ENCODE measurements at places on chromosomes 16 and 17. TPM values are rescaled to one million over a fixed set of nuclear protein-coding genes. Genes with fewer than 3 reads are reported as not detected.

ADGRG3 gene
- polyA plus RNA-seq, result 0.31 TPM

TOP3A gene
- 14.6 TPM for polyA plus RNA-seq

KCTD5 gene
- 23.1 TPM for polyA plus RNA-seq

KIF2B gene
- polyA plus RNA-seq, result not detected

PDE6G gene
- polyA plus RNA-seq, result 0.12 TPM

OTOP3 gene
- 11.2 TPM for polyA plus RNA-seq

TP53TG3F gene
- not detected for polyA plus RNA-seq

ZG16 gene
- polyA plus RNA-seq, result 0.02 TPM

POLDIP2 gene
- polyA plus RNA-seq, result 29.8 TPM

OTOA gene
- not detected for polyA plus RNA-seq

MYH1 gene
- not detected for polyA plus RNA-seq

TMC6 gene
- 24.3 TPM for polyA plus RNA-seq

HP gene
- polyA plus RNA-seq, result 0.27 TPM

CCL5 gene
- 6.9 TPM for polyA plus RNA-seq

NPTX1 gene
- 0.11 TPM for polyA plus RNA-seq

RPS15A gene
- polyA plus RNA-seq, result 3,397 TPM

CHCT1 gene
- not detected for polyA plus RNA-seq

CHST5 gene
- polyA plus RNA-seq, result 0.13 TPM

MYH3 gene
- 3.6 TPM for polyA plus RNA-seq

AIPL1 gene
- polyA plus RNA-seq, result not detected

PRAC2 gene
- polyA plus RNA-seq, result not detected

PRSS33 gene
- polyA plus RNA-seq, result not detected
